CD4-positive, alpha-beta T cell treated with Interleukin-17A for 1 hour (primary cell): ENCODE measurements at places on chromosomes 11 and 22.

- no peak for DNase-seq
Observed at GRCh38 chr22:29214232-29214631, 8.5 kb downstream of the EMID1 start.

DNA sequence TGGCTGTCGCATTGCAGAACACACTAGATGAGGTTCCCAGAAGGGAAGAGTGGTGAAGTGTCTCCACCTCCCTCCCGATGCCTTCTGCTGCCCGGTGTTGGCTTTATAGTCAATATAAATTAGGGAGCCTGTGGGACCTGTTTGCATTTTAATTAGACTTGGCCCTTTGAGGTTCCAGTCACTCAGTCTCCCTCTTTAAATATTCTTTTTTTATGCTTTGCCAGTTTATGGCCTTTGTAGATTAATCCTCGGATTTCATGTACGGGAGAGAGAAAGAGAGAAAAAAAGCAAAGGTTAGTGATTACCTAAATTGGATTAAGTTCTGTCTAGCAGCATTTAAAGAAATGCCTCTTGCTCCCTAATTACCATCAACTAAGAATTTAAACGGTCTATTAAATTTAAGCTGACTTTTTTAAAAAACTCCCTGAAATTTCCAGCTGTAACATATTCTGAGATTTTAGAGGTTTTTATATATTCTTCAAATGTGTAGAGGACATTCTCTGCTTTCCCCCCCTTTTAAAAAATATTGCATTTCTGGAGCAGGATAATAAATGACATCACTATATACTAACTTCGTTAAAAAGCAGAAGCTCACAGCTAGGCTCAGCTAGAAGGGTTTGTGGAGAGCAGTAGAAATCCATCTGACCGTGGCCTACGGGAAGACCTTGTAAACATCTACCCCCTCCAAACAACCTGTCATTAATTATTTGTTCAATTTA lies 84.4 kb downstream of the PRR5L start:
- no peak for DNase-seq

GRCh38 chr11:134637091-134638015 lies 225.3 kb upstream of the B3GAT1 start:
- no peak for DNase-seq

DNA sequence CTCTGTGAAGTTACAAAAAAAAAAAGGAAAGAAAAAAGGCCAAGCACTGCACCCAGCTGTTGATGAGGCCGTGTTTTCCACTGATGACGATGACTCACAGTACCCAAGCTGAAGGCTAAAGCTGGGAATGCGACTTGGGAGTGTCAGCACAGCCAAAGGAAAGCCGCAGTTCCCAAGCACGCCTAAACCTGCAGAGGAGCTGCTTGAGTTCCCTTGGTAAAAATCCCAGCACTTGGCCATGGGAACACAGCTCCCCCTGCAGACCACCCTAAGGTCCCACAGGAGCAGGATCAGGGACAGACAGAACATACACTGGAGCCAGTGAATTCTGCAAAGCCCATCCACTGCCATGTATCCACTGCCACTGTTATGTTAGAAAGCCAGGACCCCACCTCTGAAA lies 39.9 kb downstream of the SERGEF start:
- no peak for DNase-seq

GRCh38 chr11:126588630-126589491 lies 233.4 kb downstream of the ST3GAL4 start:
- no peak for DNase-seq

GRCh38 chr22:41538583-41538982 lies 5.7 kb downstream of the POLR3H start:
- DNase-seq: no peak

DNA sequence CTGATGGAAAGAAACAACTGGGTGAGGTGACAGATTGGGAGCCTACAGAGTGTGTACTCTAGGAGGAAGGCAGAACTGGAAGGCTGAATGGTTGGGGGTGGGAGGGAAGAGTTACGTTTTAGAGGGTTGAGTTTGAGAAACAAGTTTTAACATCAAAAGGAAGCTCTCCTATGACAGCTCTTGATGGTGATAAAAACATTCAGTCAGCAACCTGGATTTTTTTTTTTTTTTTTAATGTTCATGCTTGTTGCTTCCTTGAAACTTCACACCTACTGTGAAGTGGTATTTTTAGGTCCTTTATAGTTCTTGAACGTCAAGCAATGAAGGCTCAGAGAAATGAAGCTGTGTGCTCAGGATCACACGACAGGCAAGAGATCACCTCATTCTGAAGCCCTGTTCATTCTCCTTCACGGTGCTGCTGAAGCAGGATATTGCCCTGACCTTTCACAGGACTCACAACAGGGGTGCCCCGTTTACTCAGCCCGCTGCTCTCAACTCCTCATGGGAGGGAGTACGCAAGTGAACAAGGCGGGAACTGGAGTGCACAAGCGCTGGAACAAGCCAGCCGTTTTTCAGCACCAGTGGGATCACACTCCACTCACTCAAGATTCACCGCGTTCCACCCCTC lies 1.6 kb upstream of the TMEM109 start:
- peak; percentile 62 for DNase-seq

GRCh38 chr11:36711104-36711825 lies 113.2 kb upstream of the RAG2 start:
- DNase-seq: no peak

- DNase-seq: no peak
Observed at GRCh38 chr11:94112206-94112953, 16.3 kb upstream of the PANX1 start.

GRCh38 chr11:112113539-112114457 lies 27.1 kb downstream of the SDHD start:
- peak; percentile 53 for DNase-seq

DNA sequence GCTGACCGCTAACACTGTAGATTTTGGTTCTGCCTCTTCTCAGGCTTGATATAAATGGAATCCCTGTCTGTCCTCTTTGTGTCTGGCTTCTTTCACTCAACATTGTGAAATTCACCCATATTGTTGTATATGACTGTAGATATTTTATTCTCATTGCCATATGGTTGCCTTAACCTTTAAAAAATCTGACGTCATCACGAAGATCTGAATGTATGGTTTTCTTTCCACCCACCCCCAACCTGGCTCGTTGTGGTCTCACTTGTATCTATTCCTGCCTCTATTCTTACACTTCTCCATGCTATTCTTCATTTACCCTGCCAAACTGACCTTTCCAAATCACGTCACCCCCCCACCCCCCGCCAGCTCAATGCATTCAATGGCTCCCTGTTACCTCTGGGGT lies 21.9 kb upstream of the C22orf42 start:
- no peak for DNase-seq

DNA sequence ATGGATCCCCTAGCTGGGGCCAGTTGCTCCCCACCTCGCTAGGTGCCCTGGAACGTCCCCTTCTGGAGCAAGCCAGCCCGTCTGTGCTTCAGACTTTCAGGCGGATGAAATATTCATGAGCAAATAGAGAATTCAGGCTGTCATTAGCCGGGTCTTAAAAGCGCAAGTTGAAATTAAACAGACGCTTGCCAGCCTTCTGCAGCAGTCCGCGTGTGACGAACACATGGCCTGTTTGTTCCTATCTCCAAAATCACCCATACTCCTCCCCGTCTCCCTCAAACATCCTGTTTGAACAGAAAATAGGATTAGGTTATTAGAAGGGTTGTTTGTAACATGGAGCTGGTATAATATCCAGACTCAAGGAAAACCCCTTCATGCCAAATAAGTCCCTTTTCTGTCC lies 38.7 kb downstream of the MYO18B start:
- DNase-seq: no peak

- DNase-seq: no peak
Observed at GRCh38 chr22:27401321-27401720, 400.2 kb downstream of the MN1 start.

DNA sequence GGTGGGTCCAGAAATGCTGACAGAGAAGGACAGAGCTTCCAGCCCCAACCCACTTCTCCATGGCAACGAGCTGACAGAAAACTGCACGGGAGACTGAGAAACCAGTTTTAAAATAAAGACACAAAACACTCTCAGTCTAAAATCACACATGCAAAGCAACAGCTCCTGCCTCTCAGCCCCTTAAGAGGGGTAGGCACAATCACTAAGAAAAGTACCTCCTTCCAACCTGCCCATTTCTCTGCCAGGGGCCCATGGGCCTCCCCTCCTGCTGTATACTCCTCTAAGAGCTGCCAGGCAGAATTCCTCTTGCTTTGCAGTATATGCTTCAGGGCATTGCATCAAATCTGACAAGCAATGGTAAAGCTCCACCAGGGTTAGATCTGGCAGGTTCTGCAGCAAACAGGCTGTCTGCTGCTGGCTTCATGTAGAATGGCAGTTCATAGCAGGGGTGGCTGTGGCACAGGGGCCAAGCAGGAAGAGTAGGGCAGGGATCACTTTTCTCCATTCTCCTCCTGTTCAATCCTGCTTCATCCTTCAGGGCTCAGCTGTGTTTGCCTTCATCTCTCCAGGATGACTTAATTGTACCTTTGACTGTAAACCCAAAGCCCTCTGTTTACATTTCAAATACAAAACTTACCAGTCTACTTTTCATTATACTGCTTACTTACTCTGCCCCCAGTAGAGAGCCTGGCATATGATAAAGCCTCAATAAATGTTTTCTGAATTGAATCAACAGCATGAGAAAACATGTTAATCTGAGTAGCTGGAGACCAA lies 77.7 kb downstream of the KCNC1 start:
- DNase-seq: no peak

- no peak for DNase-seq
Observed at GRCh38 chr11:10310301-10310841, 5.5 kb downstream of the ADM start.

DNA sequence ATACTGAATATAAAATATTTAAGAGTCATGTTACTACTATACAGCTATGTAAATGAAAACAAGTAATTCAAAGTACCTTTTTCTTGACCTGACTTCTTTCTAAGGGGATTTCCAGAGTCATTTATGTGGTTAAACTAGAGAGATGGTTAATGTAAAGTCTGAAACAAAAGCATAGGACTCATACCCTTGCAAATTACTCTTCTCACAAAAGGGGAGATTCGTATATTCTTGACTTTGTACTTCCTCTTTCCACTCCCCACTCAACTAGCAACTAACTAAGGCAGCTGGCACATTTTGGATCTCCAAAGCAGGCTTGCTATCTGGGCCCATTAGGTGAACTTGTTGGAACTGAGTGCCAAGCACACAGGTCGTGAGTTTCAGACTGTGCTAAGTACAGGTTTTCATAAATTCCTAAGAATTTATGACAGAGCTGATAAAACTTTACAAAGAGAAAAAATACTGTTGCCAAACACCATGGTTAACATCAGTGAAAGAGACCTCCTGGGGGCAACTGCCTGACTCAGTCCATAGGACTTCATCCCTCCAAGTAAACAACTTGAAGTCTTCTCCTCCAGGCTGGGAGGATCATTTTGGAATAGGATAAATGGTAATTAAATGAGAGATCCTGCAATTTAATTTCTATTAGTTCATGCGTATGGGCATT lies 77.0 kb upstream of the DDI1 start:
- DNase-seq: no peak

GRCh38 chr22:20794650-20795413 lies 20.9 kb downstream of the SERPIND1 start:
- DNase-seq: no peak

DNA sequence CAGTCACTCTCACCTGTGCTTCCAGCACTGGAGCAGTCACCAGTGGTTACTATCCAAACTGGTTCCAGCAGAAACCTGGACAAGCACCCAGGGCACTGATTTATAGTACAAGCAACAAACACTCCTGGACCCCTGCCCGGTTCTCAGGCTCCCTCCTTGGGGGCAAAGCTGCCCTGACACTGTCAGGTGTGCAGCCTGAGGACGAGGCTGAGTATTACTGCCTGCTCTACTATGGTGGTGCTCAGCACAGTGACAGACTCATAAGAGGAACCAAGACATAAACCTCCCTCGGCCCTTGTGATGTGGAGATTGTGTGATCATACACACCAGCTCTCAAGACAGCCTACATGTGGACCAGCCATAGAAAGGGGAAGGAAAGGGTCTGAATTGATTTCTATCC lies 113.3 kb downstream of the ZNF280B start:
- no peak for DNase-seq

DNA sequence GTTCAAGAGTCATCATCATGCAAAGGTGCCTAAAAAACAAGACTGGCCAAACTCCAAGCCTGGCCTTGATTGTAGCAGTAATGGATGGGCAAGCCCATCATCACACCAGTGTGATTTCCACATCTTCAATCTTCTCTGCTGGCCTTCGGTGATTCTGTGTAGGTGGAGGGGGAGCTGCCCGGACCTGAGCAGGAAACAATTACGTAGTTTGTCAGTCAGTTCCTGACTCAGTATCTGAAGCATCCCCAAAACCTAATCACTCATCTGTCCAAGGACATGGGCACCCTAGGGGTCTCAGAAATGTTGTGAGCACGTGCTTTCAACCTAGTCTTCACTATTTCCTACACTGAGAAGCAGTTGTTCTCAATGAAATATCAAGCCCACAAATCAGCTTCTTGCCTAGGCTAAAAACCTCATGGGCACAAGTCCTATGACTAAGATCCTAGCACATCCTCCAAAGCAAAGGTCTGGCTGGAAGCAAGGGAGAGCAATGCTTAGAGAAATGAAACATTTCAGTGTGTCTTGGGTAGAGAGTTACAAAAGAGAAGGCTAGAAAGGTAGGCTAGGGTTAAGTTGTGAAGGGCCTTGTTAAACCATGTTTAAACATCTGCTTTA lies 24.6 kb downstream of the ATG16L2 start:
- DNase-seq: no peak

GRCh38 chr22:19169947-19170318 lies 8.6 kb downstream of the SLC25A1 start:
- DNase-seq: no peak

- DNase-seq: no peak
Observed at GRCh38 chr11:57202281-57202680, 20.5 kb downstream of the LRRC55 start.

- DNase-seq: no peak
Observed at GRCh38 chr22:50714150-50714549, 23.9 kb upstream of the ACR start.

GRCh38 chr22:17914474-17914873 lies 109.9 kb downstream of the MICAL3 start:
- DNase-seq: no peak
